ENCODE measurements at places on chromosomes 3 and 15. TPM values are rescaled to one million over a fixed set of nuclear protein-coding genes. Genes with fewer than 3 reads are reported as not detected.

The VPS39 gene
- 82.3 TPM for total RNA-seq

The AMOTL2 gene
- total RNA-seq, result not detected

The CCDC54 gene
- total RNA-seq, result not detected

The RAB27A gene
- 99.9 TPM for total RNA-seq

The CNTN3 gene
- not detected for total RNA-seq

The LEKR1 gene
- 1.6 TPM for total RNA-seq

The CPNE9 gene
- total RNA-seq, result 0.33 TPM

The ECE2 gene
- not detected for total RNA-seq

The FANCD2OS gene
- total RNA-seq, result not detected

The ROPN1 gene
- not detected for total RNA-seq

The NCEH1 gene
- 9.6 TPM for total RNA-seq

The SLC51A gene
- total RNA-seq, result not detected

The SCN11A gene
- total RNA-seq, result not detected

The TGM4 gene
- total RNA-seq, result not detected

The UBE3A gene
- total RNA-seq, result 82.2 TPM

The DPPA2 gene
- total RNA-seq, result not detected

The NEK10 gene
- 0.35 TPM for total RNA-seq

The NOX5 gene
- total RNA-seq, result not detected

The OR5K2 gene
- total RNA-seq, result not detected

The TIMP4 gene
- not detected for total RNA-seq

The SH3GL3 gene
- total RNA-seq, result not detected

The PPP1R14D gene
- total RNA-seq, result not detected

The CKMT1A gene
- total RNA-seq, result not detected

The USP4 gene
- total RNA-seq, result 77.8 TPM

The LDHAL6B gene
- not detected for total RNA-seq

The MYLK gene
- 0.50 TPM for total RNA-seq

The AGBL1 gene
- total RNA-seq, result not detected

The CATSPER2 gene
- total RNA-seq, result 4.7 TPM

The IL20RB gene
- total RNA-seq, result 1.4 TPM

The RHO gene
- total RNA-seq, result not detected

The MYRIP gene
- not detected for total RNA-seq

The PTH1R gene
- total RNA-seq, result not detected

All from activated CD4-positive, alpha-beta memory T cell treated with anti-CD3 and anti-CD28 coated beads, Interleukin-2, amount 10 ng/mL, durations not matched to agents 7 days and 5 days (primary cell).